A549 treated with DMSO at 1 μM for 4 hours (cell line): ENCODE measurements at places on chromosomes 6 and 20. TPM values are rescaled to one million over a fixed set of nuclear protein-coding genes. Genes with fewer than 3 reads are reported as not detected.

BFSP1 gene
- total RNA-seq: 4.4 to 5.7 TPM (median 4.9 TPM) in 5 replicates

ENPP1 gene
- total RNA-seq: 1.1 to 2.3 TPM (median 1.5 TPM) in 5 replicates

NTSR1 gene
- total RNA-seq: 0.10 to 0.33 TPM (median 0.20 TPM) in 5 replicates

ZNF165 gene
- total RNA-seq: 0.93 to 1.2 TPM (median 1.0 TPM) in 5 replicates

SEMG1 gene
- not detected in 5 replicates for total RNA-seq

MAP3K5 gene
- total RNA-seq: 2.3 to 3.9 TPM (median 3.5 TPM) in 5 replicates

CST3 gene
- total RNA-seq: 234 to 361 TPM (median 335 TPM) in 5 replicates

PPP1R14C gene
- total RNA-seq: 0.53 to 1.4 TPM (median 0.78 TPM) in 5 replicates

SERINC1 gene
- total RNA-seq: 70.4 to 93.2 TPM (median 83.6 TPM) in 5 replicates

HRH3 gene
- total RNA-seq: not detected in 5 replicates

KCNK16 gene
- not detected in 5 replicates for total RNA-seq

BPIFB1 gene
- total RNA-seq: 0.12 to 0.14 TPM in 2 of 5 replicates, not detected in the others

HUS1B gene
- total RNA-seq: 0.09 to 0.41 TPM (median 0.25 TPM) in 4 of 5 replicates, not detected in the other

CLPSL1 gene
- not detected in 5 replicates for total RNA-seq

TRIM15 gene
- total RNA-seq: 0.04 TPM in 1 of 5 replicates, not detected in the others

RAET1L gene
- total RNA-seq: 0.18 to 0.58 TPM (median 0.36 TPM) in 5 replicates

SRC gene
- total RNA-seq: 166 to 205 TPM (median 196 TPM) in 5 replicates

HDGFL1 gene
- total RNA-seq: not detected in 5 replicates

TCP11 gene
- total RNA-seq: not detected in 5 replicates

BCAS1 gene
- total RNA-seq: 0.55 to 0.85 TPM (median 0.71 TPM) in 5 replicates

TMEM74B gene
- 3.6 to 4.7 TPM (median 3.9 TPM) in 5 replicates for total RNA-seq

BPIFB4 gene
- not detected in 5 replicates for total RNA-seq

SPATA25 gene
- total RNA-seq: 0.43 to 0.75 TPM (median 0.67 TPM) in 4 of 5 replicates, not detected in the other

EIF6 gene
- total RNA-seq: 362 to 409 TPM (median 372 TPM) in 5 replicates

MYCT1 gene
- 0.03 to 0.12 TPM (median 0.05 TPM) in 3 of 5 replicates, not detected in the others for total RNA-seq

FRMD1 gene
- total RNA-seq: 0.01 to 0.06 TPM (median 0.03 TPM) in 5 replicates
